Stimulated activated CD4-positive, alpha-beta T cell treated with anti-CD3 and anti-CD28 coated beads, Interleukin-2, amount 100 ng/mL, for 48 hours (primary cell): ENCODE measurements at places on chromosomes 7 and 10.

- DNase-seq = no peak
These were observed 18.7 kb upstream of the ATP6V0A4 start for GRCh38 chr7:138816650-138817049.

DNA sequence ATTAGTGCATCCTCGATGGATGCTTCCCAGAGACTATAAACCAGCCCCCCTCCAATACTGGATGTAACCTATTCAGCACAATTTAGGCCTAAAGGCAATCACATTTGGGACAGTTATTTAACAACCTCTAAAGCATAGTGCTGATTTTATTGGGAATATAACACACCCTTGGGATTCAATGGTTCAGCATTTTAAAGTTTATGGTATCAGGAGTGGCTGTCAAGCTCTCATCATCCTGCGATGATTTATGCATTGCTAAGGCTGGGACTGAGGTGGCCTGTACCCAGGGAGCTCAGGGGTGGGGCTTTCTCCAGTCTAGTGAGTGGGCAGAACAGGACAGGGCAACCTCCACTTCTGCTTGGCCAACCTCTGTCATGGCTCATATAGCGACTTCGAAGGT, 464.9 kb downstream of the INHBA start:
- no peak for DNase-seq

GRCh38 chr7:129993275-129993674, 40.5 kb upstream of the UBE2H start:
- DNase-seq = no peak

DNA sequence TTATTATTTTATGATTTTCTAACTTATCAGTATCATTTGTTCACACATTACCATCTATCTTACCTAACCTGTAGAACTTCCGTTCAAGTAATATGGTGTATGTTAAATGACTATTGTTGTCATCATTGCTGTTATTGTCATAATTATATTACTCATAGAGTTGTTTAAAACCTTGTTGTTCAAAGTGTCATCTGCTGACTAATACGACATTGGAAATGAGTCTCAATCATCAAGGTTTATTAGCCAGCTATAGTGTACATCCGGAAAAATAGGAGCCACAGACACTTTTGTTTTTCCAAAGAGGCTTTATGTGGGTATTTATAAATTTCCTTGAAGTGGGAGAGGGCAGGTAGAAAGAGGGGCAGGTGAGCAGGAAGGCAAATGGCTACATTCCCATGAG, 386.9 kb upstream of the LRRTM3 start:
- no peak for DNase-seq

- DNase-seq = no peak
These were observed 57.7 kb downstream of the MAD1L1 start for GRCh38 chr7:2175091-2175490.
